ENCODE measurements at places on chromosomes 2 and 18.

GRCh38 chr18:6792391-6792790 lies 62.9 kb downstream of the ARHGAP28 start:
- DNase-seq: no peak

DNA sequence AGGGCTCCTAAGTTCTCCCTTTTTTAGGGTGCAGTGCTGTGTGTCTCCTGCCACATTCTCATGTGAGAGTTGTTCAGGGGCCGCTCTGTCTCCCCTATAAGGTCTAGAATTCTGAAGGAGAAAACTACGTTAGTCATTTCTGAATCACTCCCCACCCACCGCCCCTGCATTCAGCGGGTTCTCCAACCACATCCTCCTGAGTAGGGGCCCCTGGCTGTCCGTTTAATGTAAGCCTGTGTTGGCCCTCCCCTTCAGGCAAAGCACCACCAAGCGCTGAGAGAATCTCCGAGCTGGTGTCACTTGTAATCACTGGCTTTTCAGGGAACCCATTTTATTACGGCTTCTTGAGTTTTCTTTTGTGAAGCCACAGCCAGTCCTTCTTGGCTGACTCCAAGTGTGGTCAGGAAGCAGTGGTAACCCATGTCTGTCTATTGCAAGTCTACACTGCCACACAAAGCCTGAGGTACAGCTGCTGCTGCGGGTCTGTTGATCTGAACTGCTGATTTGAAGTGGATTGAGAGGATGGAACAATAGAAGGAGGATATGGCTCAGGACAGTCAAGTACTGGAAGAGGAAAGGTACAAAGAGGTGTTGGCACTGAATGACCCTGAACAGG lies 16.9 kb downstream of the LCT start:
- no peak for DNase-seq

DNA sequence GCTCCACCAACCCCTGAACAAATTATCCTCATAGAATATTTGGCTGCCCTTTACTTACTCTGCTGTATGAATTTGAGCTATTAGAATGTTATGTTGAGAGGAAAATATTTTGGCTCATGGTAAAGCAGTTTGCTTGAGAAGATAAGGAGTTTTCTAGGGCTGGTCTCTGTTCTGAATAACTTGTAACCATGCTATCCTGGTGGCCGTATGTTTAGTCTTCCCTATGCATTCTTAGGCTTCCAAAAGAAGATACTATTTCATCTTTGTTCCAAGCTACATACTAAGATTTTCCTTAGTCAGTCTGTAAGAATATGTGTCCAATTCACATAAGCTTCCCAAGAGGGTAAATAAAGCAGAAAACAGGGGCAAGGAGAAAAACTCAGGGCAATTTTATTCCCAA lies 1105.1 kb upstream of the PIK3C3 start:
- DNase-seq: no peak

- no peak for DNase-seq
Observed at GRCh38 chr2:126643972-126644371, 12.0 kb upstream of the GYPC start.

- no peak for DNase-seq
Observed at GRCh38 chr2:64391424-64391823, 62.5 kb upstream of the LGALSL start.

GRCh38 chr18:79513381-79514081 lies 117.8 kb downstream of the NFATC1 start:
- no peak for DNase-seq

DNA sequence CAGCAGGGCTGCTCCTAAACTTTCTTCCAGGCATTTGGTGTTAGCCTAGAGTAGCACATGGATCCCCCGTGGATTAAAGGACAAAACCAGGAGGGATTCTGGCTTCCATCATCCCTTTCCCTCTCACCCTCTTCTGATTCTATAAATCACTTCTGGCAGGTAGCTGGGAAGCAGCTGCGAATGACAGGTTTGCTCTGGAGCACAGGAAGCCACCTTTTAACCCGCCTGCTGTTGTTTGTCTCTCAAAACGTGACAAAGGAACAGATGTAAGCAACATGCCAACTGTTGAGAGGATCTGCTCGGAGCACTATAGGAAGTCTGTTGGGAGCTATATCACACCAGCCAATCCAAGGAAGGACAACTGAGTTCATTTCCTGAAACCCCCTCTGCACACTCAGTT lies 101.9 kb downstream of the ACTR2 start:
- no peak for DNase-seq

- DNase-seq: no peak
Observed at GRCh38 chr2:866009-866680, 84.5 kb upstream of the SNTG2 start.

DNA sequence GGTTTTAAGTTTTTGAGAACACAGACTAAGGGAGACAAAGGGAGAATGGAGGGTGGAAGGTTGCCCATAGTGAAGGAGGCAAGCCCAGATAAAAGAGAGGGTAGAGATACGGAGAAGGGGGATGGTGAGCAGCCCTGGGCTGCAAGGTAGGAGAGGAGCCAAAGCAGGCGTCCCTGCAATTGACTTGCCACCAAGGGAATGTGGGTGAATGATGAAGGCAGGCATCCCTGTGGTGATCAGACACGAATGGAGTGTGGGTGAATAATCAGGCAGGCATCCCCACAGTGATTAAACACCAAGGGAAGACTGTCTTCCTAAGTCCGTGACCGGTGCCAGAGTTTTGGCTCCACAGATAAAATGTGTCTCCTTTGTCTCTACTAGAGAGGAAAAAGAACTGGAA lies 16.5 kb upstream of the ALPK2 start:
- no peak for DNase-seq

DNA sequence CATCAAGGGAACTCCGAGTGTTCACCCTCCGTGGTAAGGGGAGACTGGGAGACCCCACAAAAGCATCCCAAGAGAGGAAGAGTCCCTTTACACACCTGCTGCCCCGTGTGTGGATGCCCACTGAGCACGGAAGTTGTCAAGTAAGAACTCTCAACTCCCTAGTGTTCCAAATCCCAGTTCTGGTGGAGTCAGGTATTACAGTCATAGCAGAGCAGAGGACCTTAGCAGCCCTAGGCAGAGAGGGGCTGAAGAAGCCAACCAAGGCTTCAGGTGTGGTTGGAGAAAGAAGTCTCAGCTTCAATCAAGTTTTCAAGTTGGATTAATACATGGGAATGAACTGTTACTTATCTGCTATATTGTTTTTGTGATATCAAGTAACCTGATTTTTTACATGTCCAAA lies 512.5 kb downstream of the RNF144A start:
- no peak for DNase-seq

DNA sequence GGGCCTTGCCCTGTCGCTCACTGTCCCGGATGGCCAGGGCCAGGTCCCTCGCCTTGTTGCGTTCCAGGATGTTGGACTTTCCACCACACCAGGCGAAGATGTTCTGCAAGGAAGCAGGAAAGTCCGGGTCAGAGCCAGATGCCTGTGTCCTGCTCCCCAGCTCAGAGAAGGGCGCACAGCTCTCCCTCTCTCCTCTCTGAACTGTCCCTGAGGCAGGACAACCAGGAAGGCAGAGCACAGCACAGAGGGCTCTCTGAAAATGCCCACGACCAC lies 11.0 kb downstream of the CAPG start:
- DNase-seq: no peak

GRCh38 chr2:208047840-208048239 lies 22.5 kb upstream of the PLEKHM3 start:
- no peak for DNase-seq

DNA sequence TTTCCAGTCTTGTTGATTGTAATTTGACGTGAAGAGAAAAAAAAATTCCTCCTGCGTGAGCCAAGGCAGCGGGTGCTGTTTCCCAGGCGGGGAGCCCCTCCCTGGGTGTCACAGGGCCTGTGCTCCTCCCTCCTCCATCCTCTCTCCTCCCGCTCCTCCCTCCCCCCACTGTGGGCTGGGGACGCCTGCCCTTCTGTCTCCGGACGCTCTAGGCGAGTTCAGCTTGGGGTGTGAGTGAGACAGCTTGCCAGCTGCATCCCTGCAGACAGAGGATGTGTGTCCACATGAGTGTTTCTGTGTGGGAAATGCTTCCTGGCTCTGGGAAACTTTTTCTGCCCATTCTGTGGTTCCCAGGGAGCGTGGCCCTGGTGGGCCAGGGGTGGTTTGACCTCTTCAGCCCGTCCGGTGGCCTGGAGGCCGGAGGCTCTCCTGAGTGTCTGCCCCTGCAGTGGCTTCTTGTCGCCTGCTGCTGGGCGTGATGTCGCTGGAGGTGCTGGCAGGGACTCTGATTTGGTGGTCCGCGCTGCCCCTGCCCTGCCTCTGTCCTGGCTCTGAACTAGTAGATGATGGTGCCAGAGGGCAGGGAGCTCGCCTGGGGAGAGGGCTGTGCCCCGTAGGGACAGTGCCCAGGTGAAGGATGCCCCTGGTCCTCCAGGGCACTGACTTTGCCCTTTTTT lies 96.4 kb downstream of the USP40 start:
- peak; percentile 39 for DNase-seq

Data from right renal pelvis (tissue), 4 donors.